Activated naive CD4-positive, alpha-beta T cell treated with anti-CD3 and anti-CD28 coated beads, Interleukin-2, amount 10 ng/mL, durations not matched to agents 7 days and 5 days (primary cell): ENCODE measurements at places on chromosomes 6 and 20.

GRCh38 chr6:99446076-99446475, 21.0 kb upstream of the PNISR start:
- DNase-seq: no peak

- no peak for DNase-seq
Observed at GRCh38 chr20:49405062-49405683, 77.3 kb downstream of the KCNB1 start.

- DNase-seq: no peak
Observed at GRCh38 chr6:45815466-45816125, 200.1 kb downstream of the CLIC5 start.

DNA sequence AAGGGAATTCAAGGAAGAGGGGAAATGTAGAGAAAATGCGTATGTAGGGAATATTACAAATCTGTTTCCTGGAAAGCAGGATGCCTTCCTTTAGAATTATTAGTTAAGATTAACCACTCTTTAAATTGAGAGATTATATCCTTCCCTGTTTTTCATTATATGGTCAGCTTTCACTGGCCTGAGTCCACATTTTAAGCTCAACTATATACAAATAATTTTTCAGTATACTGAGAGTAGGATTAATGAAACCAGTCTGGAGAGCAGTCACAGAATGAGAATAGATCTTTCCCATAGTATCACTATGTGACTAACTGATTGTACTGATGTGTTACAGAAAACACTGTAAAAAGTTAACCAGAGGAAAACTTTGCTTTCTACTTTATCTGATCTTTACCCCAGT, 306.3 kb downstream of the LAMA2 start:
- no peak for DNase-seq

DNA sequence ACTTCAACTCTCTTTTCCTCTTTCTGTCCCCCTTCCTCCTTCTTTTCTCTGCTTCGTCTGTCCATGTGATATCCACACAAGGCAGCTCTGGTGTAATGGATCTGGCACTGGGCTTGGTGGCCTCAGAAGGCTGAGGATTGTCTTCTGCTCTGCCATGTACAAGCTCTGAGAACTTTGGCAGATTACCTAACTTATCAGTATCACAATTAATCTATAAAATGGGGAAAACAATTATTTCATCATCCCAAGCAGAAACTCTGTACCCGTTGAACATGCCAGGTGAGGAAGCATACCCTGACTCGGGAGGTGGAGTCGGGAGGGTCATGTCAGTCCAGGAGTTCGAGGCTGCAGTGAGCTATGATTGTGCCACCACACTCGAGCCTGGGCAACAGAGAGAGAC, 10.6 kb downstream of the RNF144B start:
- no peak for DNase-seq

GRCh38 chr6:19356692-19357091, 480.5 kb upstream of the ID4 start:
- DNase-seq: no peak

- no peak for DNase-seq
Observed at GRCh38 chr6:122726649-122727048, 52.9 kb upstream of the FABP7 start.
